AG20443 (cell line): ENCODE measurements at places on chromosomes 4 and X.

GRCh38 chr4:77927991-77928925 lies 65.6 kb downstream of the MRPL1 start:
- no peak for DNase-seq

GRCh38 chrX:152450076-152450475 lies 1.0 kb downstream of the GABRA3 start:
- DNase-seq, result no peak

DNA sequence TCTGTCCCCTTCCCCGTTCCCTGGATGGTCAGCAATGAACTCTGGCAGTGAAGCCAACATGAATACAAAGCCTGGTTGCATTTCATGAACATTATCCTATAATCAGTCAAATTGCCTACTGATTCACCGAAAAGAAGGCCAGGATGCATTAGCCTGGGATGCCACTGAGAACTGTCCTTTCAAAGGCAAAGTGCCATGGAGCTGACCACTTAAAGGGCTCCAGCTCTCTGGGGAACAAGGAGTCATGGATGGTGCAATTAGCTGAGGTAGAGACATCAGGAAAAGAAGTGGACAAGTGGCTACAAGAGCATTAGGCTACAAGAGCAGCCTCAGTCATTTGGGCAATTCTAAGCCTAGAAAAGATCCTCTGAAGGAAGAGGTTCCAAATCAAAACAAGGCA lies 69.0 kb downstream of the PARM1 start:
- DNase-seq, result no peak

GRCh38 chrX:18415386-18415785 lies 10.0 kb upstream of the CDKL5 start:
- no peak for DNase-seq

- DNase-seq, result no peak
Observed at GRCh38 chr4:151678048-151678872, 82.5 kb downstream of the GATB start.

DNA sequence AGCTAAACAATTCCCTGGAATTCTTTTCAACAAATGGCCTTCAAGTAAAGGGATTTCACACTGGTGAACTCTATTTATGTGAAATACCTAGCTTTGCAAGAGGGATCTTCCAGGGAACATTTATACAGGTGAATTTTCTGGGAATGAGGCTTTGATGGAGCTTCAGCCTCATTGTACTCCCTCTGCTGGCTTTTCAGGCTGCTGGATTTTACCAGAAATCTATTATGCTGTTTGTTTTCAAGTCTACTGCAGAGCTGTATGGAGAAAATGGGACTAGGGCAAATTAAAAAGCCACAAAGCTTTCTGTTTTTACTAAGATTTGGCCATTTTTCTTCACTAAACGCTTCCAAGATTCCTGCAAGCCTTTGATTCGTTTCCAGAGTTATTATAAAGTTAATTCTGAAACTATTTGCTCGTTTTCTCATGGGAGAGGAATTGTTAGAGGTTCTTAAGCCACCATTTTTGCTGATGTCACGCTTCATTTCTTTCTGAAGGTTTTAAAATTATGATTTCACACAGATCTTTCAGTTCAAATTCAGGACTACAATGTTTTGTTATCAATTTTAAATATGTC lies 31.6 kb downstream of the KDM6A start:
- DNase-seq, result peak; percentile 6

GRCh38 chrX:40527543-40527942 lies 53.2 kb upstream of the ATP6AP2 start:
- no peak for DNase-seq

DNA sequence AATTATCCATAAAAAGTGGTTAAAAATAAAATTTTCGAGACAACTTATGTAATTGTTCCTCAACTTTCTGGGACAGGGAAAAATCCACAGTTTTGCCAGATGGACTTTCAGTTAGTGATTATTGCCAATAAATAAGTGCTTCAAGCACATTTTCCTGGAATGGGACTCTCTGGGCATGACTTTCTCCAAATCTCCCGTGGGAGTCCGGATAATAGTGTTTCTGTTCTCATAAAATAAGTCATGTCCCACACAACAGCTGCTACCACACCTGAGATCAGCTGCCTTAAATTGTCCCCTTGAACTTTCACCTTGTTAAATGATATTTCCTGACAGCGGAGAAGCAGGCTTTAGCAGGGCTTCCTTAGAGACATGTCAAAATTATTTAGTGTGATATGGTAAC lies 133.4 kb upstream of the NAP1L5 start:
- DNase-seq, result no peak

DNA sequence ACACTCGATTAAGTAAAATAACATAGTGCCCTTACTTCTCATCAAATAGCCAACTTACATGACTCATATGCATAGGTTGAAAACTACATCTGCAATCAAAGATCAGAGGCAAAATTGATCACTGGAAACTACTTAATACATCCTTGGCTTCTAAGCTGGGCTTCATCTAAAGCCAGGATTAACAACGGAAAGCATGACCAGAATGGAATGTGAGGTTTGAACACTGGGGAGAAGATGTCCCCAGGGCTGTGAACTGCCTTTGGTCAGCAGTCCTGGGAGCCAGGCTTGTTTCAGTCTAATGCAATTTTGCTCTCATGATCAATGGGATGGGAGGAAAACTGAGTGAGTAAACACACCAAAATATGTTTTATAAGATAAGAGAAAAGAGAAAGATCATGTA lies 192.5 kb upstream of the TTC29 start:
- peak; percentile 13 for DNase-seq

DNA sequence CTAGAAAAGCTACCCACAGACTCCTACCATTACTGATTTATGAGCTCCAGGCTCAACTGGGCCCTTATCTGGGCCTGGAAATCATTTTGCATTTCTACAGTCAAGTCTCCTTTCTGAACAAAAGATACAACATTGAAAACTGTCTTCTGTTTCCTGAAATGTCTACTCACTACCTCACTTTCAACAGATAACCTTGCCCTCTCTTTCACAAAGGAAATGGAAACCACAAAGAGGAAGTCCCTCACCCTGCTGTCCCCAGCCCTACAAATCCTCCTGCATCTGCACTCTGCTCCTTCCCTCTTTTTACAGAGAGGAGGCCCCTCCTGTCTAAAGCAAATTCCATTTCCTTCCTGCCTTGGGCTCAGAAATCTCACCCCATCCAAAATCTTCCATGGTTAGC lies 24.8 kb upstream of the CYBB start:
- no peak for DNase-seq

DNA sequence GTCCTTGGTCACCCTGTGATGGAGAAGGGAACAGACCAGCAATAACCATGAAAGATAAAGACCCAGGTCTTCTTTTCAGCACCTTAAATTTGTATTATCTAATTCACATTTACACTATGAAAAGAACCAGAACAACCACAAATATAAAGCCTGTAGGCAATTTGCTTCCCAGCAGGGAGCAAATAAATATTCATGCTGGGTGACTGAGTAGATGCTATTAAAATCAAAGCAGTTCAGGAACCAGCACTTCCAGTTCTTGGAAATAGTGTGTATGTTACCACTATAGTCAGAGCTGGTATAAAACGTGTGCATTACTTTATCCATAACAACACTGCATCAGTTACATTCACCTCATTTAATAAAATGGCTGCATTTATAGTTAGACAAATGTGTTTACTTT lies 177.8 kb upstream of the ETNPPL start:
- no peak for DNase-seq

GRCh38 chr4:15254236-15254880 lies 173.5 kb upstream of the C1QTNF7 start:
- DNase-seq, result no peak

DNA sequence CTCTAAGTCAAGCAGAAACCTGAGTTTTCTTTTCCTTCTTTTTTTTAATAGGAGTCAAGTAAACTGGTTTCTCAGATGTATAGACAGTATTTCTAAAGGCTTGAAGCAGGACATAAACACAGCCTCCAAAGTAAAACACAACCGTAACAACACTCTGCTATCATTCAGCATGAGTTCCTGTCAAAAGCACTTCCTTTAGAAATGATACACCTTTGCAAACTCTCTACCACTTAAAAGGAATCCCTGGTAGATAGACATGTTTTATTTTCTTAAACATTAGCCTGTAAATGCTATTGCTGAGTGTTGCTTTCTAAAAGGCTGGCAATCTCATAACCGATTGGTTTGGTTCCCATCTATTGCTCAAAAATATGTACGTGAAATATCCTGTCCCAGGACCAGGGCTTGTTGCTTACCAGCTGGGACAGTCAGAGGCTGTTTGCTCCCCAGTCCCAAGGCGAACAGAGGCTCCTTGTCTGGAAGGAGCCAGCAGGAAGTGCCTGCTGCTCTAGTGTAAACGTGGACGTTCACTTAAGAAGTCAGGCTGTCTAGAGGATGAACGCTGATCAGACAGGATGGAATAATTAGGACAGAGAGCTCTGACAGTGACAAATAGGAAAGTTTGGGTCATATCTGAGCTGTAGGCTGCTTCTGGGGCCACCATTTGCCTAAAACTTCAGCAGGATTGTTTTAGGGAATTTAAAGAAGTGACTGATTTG lies 173.9 kb upstream of the KLF3 start:
- no peak for DNase-seq

GRCh38 chrX:150736475-150736874 lies 43.3 kb downstream of the MTMR1 start:
- no peak for DNase-seq

DNA sequence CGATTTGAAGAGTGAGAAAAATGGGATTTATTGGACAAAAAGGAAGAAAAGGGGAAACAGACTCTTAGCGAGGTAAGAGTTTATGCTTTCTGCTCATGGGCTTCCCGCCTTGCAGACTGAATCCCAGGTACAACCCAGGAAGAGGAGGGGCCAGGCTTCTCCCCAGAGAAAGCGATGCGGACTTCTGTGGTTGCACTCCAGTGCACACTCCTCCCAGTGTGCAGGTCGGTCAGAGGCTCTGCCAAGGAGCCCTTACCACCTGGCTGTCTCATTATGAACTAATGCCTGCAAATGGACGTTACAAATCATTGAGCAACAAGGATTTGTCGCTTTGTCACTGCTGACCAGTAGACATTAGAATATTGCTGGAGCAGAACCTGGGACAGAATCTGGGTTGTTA lies 39.9 kb upstream of the GLRA2 start:
- DNase-seq, result no peak

- DNase-seq, result peak; percentile 33
Observed at GRCh38 chrX:63784902-63785707, at the start of gene ARHGEF9. TSS of gene ARHGEF9 (minus strand) at chrX:63785214. CDS start at chrX:63785145, 69 bp downstream.

GRCh38 chrX:19956306-19956705 lies 34.6 kb downstream of the BCLAF3 start:
- no peak for DNase-seq

DNA sequence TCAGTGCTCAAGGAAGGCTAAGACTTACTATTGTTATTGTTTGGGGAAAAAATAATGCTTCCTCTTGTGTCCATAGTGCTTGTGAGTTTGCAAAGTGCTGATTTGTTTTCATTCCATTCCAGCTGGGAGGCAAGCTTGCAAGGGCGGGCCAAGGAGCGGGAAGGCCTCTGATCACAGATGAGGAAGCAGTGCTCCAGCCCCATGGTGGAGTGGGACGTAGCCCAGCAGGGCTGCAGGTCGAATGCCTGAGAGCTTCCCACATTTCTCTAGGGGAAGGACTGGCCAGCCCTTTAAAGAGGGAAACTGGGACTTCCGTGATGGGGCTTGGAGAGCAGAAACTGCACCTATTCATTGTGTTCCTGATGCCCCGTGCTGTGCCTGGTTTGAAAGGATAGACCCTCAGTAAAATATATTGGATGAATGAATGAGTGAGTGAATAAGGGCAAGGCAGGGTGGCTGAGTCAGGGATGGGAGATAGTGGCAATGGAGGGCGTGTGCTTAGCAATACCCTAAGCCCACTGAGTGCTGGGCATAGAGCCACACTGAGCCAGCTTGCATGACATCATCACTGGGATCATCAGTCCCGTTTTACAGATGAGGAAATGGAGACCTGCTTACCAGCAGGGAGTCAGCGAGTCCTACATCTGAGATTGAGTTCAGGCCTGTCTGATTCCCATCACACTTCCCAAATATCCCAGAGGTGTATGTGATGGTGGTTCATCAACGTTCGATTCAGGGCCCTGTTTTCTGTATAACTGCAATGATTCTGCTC lies 17.9 kb upstream of the NSG1 start:
- no peak for DNase-seq

GRCh38 chr4:23202712-23203247 lies 510.0 kb downstream of the GBA3 start:
- DNase-seq, result no peak
